Central memory CD4-positive, alpha-beta T cell (primary cell): ENCODE measurements at places on chromosomes 4 and X.

- DNase-seq, result no peak
Measured at GRCh38 chr4:77636902-77637301, 31.3 kb downstream of the CXCL13 start.

- DNase-seq, result peak; percentile 61
Measured at GRCh38 chrX:79081895-79082512, 62.5 kb upstream of the GPR174 start.

DNA sequence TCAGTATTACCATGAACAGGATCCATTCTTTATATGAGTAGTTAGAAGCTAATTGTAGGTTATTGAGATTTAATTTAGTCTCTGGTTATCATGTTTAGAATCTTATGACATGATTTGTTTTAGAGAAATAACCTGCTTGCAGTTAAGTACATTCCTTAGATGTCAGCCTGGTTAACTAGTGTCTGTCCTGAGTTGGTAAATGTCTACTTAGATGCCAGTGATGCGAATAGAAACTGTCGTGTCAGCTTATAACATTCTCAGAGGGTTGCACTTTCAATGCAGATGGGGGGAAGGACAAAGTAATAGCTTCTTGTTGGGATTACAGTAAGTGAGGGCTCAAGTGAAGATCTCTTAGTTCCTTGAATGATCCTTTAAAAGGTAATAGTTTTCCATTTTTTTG lies 227.8 kb upstream of the SPRY1 start:
- no peak for DNase-seq

GRCh38 chr4:36652857-36653256 lies 371.4 kb downstream of the DTHD1 start:
- DNase-seq, result no peak

GRCh38 chr4:1856943-1857699 lies 1.2 kb upstream of the LETM1 start:
- DNase-seq, result no peak

DNA sequence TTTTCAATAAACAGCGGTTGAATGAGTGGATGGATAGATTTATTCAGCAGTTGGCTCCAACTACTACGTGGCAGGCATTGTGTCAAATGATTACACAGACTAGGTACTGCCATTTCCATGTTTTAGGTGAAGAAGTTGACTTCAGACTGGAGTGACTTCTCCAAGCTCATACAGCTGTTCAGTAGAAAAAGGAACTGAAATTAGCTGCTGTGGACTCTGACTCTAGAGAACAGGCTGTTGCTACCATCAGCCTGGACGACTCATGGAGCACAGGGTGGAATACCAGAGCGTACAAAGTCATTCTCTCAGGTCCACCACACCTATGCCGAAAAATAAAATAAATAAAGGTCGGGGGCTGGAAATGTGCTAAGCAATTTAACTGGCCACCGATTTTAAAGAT lies 45.3 kb downstream of the TENM3 start:
- no peak for DNase-seq
